Mucosa of descending colon (tissue), 3 donors: ENCODE measurements at places on chromosomes 7 and 10. TPM values are rescaled to one million over a fixed set of nuclear protein-coding genes. Genes with fewer than 3 reads are reported as not detected.

- no peak for DNase-seq
Measured at GRCh38 chr7:121793716-121794115, 79.2 kb upstream of the PTPRZ1 start.

DNA sequence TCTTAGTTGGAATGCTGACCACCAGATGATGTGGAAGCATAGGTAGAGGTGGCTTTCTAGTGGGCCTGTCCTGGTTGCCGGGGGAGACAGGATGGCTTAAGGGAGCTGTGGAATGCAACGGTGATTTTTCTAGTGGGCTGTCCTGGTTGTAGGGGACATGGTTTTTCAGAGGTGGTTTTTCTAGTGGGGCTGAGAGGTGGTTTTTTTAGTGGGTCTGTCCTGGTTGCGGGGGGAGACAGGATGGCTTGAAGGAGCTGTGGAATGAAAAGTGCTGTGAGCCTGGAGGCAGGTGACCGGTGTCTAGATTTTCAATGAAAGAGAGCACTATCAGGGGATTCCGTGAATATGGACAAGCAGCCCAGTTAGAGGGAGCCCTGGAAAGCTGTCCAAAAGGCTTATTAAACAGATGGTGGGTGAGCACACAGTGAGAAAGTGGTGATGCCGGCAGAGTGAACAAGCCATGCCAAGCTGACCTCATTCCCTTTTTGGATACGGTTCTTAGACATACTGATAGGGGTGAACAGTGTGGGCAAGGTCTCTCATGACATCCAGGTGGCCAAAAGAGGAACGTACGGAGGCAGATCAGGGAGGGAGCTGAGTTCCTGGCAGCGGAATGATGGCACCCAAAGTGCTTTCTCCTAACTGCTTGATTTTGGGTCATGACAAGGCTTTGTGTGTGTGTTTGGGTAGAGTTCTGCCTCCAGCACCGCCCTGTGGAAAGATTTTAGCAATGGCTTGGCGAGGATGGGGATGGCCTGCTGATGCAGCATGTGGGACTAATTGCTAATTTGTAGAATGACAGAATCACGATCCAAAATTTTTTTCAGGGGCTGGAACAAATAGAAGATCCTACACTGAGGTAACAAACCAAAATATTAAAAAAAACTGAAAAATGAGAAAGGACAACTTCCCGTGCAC lies 126.6 kb downstream of the TMEM178B start:
- no peak for DNase-seq

CLDN12 gene
- 66.6 TPM for total RNA-seq

DNA sequence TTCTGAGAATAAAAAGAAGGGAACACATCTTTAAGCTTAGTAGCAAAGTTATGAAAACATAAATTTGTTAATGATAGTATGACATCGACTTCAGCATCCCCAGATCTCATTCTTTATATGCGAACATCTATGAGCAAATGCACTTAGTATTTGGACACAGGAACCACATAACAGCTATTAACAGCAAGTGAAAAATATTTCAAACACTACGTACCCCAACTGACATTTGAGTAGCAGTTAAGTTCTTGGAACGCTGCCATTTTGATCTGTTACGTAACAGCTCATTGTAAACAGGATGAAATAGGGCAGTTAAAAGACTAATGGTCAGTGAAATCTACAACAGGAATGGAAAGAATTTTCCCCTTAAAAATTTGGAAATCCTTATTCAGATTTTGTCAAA lies 428.9 kb downstream of the TNS3 start:
- no peak for DNase-seq

- no peak for DNase-seq
Measured at GRCh38 chr10:48941427-48942075, 1.9 kb upstream of the LRRC18 start.

GRCh38 chr10:30371954-30372353 lies 22.9 kb upstream of the MTPAP start:
- no peak for DNase-seq

RELN gene
- total RNA-seq: 1.1 TPM

DNA sequence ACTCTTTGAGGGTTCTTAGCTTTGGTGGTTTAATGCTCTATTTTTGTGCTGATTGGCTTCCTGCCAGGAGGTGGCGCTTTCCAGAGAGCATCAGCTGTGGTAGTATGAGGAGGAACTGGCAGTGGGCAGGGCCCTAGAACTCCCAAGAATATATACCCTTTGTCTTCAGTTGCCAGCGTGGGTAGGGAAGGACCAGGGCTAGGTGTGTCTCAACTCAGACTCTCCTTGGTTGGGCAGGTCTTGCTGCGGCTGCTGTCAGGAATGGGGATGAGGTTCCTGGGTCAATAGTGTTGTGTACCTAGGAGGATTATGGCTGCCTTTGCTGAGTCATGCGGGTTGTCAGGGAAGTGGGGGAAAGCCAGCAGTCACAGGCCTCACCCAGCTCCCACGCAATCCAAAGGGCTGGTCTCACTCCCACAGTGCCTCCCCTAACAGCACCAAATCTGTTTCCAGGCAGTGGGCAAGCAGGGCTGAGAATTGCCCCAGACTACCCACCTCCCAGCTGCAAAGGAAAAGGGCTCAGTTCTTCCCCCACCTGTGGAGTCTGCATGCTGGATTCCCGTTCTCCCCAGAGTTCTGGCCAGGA lies 191.5 kb downstream of the PHTF2 start:
- DNase-seq: peak; percentile 72

DNA sequence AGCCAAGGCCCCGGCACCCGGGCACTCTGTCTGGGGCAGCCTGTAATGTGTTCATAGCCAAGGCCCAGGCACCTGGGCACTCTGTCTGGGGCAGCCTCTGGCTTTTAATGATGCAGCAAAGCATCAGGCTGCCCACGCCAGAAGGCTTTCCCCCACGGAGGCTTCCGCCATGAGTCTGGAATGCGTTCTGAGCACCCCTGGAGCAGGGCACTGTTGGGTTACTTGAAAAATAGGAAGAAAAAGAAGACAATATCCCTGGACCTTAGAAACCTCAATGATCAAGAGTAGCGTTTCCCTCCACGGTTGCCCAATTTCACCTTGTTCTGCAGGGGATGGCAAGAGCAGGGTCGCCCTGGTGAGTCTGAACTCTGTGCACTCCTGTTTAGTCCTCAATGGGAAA lies 565.0 kb downstream of the PTPRN2 start:
- no peak for DNase-seq

SRRM3 gene
- 0.43 TPM for total RNA-seq
